ENCODE measurements at places on chromosomes 7 and 10. TPM values are rescaled to one million over a fixed set of nuclear protein-coding genes. Genes with fewer than 3 reads are reported as not detected.

- H3K27ac ChIP-seq, result no peak overlapping the region
- no peak overlapping the region for H3K4me3 ChIP-seq
- no peak for DNase-seq
- H3K4me1 ChIP-seq, result no peaks in the 10 kb centered on the region
- no peaks in the 10 kb centered on the region for H3K27me3 ChIP-seq
- H3K36me3 ChIP-seq, result no peaks in the 10 kb centered on the region
These were observed 31.1 kb upstream of the DDX50 start for GRCh38 chr10:68870061-68870460.

DNA sequence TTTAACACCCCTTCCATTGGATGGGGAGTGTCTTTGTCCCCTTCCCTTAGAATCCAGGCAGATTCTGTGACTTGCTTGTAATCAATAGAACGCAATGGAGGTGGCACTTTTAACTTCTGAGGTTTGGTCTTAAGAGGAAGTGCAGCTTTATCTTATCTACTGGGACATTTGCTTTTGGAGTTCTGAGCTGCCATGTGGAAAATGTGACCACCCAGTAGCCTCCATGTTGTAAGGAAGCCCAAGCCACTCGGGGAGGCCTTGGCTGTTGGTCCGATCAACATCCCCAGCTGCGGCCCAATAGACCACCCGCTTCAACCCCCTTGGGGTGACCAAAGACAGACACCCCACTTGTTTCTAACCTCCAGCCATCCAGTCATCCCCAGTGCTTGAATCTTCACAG is 86.3 kb upstream of the FAM171A1 start:
- H3K4me3 ChIP-seq, result no peak overlapping the region
- no peaks in the 10 kb centered on the region for H3K36me3 ChIP-seq
- H3K4me1 ChIP-seq, result peaks cover 6% of the 10 kb centered on the region
- DNase-seq, result no peak
- H3K27me3 ChIP-seq, result no peaks in the 10 kb centered on the region

- H3K27me3 ChIP-seq, result peaks cover 11% of the 10 kb centered on the region
- no peaks in the 10 kb centered on the region for H3K36me3 ChIP-seq
- peaks cover 10% of the 10 kb centered on the region for H3K4me1 ChIP-seq
- no peak overlapping the region for H3K4me3 ChIP-seq
These were observed 61.2 kb downstream of the NEURL1 start for GRCh38 chr10:103554488-103555324.

- H3K27me3 ChIP-seq, result no peaks in the 10 kb centered on the region
- H3K36me3 ChIP-seq, result no peaks in the 10 kb centered on the region
- DNase-seq, result no peak
- H3K4me1 ChIP-seq, result peaks cover 17% of the 10 kb centered on the region
These were observed 33.1 kb upstream of the EPC1 start for GRCh38 chr10:32379950-32380551.

- H3K4me1 ChIP-seq, result no peaks in the 10 kb centered on the region
- no peaks in the 10 kb centered on the region for H3K36me3 ChIP-seq
- DNase-seq, result no peak
- H3K27me3 ChIP-seq, result no peaks in the 10 kb centered on the region
- no peak overlapping the region for H3K4me3 ChIP-seq
These were observed 23.2 kb upstream of the PRRT4 start for GRCh38 chr7:128384726-128385125.

DNA sequence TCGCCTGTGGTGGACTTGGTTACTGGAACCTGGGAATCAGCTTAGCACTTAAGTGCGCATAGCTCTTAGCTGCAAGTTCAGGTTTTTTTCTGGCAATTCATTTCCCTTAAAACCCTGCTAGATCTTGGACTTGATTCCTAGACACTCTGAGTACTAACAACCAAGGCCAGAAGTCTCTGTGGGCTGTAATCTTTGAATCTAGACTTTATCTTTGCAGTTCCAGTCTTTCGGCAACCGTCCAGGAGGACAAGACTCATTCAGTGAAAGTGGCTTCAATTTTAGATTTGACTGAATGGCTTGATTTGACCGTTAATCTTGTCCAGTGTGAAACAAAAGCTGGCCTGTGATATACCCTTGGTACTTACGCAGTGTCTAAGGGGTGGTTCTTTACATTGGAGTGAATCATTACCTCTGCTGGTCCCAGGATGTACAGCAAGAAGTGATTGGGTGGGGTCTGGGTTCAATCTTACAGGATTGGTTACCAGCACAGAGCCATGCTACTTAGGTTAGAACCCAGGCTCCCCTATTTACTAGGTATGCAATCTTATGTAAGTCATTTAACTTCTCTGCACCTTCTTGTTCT is 16.4 kb downstream of the PTTG1IP2 start:
- H3K27ac ChIP-seq, result no peak overlapping the region
- H3K27me3 ChIP-seq, result no peaks in the 10 kb centered on the region
- H3K4me1 ChIP-seq, result no peaks in the 10 kb centered on the region
- no peak overlapping the region for H3K4me3 ChIP-seq

DNA sequence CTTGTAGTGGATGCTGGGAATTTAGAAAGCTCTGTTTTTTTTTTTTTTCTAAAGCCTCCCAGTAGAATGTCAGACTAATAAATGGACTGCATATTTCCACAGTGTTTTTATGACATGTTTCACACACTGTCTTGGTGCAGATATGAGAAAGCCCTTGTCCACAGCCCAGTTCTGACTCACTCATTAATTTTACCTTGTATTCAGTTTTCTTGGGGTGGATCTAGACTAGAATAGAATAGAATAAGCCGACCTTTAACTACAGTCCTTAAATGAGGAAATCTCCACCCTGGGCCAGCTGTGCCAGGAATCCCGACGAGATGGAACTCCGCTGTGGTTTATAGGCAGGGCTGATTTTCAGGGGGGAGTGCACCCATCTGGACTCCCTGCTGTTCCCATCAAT is 274.7 kb downstream of the NRG3 start:
- DNase-seq, result no peak
- H3K4me3 ChIP-seq, result no peak overlapping the region
- no peak overlapping the region for H3K27ac ChIP-seq
- no peaks in the 10 kb centered on the region for H3K36me3 ChIP-seq

The SPDYE9 gene
- not detected for total RNA-seq

The CFAP69 gene
- total RNA-seq, result 0.53 TPM

The FAM25A gene
- total RNA-seq, result not detected

The PPA1 gene
- 358 TPM for total RNA-seq

The SVOPL gene
- not detected for total RNA-seq

The PRKG1 gene
- not detected for total RNA-seq

The WDR86 gene
- total RNA-seq, result 0.59 TPM
